ENCODE measurements at places on chromosomes 4 and X. TPM values are rescaled to one million over a fixed set of nuclear protein-coding genes. Genes with fewer than 3 reads are reported as not detected.

GRCh38 chrX:45172890-45173289, 27.8 kb downstream of the DIPK2B start:
- ATAC-seq, result peak; percentile 32

DNA sequence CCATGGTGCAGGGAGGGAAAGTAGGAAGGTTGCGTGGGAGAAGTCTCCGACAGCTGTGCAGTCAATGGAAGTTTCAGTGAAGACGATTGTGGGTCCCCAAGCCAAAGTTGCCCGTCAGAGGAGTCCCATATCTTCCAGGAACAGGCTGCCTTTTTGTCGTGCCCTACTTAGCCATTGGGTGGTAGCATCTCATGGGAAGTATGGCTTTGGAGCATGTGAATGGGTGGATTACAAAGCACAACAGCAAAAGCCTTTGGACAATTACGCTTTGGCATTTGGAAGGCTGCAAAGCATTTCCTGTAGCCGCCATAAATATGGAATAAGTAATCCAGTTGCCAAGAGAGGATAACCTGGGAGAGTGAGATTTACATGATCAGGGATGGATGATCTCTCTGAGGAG, 300.7 kb upstream of the BOD1L1 start:
- ATAC-seq, result no peak

DNA sequence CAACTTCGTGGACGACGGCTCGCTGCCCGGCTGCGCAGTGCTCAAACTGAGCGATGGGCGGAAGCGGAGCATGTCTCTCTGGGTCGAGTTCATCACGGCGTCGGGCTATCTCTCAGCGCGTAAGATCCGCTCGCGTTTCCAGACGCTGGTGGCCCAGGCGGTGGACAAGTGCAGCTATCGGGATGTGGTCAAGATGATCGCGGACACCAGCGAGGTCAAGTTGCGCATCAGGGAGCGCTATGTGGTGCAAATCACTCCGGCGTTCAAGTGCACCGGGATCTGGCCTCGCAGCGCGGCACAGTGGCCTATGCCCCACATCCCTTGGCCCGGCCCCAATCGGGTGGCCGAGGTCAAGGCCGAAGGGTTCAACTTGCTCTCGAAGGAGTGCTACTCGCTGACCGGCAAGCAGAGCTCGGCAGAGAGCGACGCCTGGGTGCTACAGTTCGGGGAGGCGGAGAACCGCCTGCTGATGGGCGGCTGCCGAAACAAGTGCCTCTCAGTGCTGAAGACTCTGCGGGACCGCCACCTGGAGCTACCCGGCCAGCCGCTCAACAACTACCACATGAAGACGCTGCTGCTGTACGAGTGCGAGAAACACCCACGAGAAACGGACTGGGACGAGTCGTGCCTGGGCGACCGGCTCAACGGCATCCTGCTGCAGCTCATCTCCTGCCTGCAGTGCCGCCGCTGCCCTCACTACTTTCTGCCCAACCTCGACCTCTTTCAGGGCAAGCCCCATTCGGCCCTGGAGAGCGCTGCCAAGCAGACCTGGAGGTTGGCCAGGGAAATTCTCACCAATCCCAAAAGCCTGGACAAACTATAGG, 1.5 kb downstream of the MAB21L2 start:
- no peak for ATAC-seq

FAT1 gene
- not detected for total RNA-seq

NKX6-1 gene
- not detected for total RNA-seq
